ENCODE measurements at places on chromosomes 6 and 20.

DNA sequence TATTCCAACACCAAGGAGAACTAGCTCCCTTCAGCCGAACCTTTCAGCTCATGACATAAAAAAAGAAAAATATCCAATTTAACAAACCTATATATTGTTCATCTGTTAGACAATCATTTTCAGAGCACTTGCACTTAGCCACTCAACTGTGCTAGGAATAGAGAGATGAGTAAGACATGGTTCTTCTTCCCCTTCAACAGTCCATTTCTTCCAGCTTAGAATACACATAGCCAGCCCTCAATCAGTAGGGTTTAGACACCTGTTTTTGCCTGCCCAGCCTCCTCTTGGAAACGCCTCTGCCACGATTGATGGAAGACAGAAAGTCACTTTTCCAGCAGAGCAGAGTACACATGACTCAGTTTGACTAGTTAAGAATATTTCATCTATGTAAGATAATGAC lies 21.8 kb downstream of the ADNP start:
- DNase-seq = no peak

DNA sequence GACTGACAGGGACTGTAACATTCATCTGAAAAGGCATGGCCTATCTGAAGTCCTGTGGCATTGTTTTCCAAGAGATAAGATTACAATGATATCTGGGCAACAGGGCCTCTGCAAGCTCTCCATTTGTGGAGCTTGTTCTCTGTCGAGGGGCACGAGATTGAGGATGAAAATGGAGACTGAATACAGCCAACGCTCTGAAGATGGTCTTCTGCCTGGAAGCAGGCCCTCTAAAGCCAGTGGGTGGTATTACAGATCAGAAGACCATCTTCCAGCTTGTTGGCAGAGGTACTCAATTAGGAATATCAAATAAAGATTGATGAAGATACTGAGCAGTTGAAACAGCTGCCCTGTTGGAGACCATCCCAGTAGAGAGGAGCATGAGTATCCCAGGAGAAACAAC lies 288.2 kb downstream of the CENPW start:
- no peak for DNase-seq

DNA sequence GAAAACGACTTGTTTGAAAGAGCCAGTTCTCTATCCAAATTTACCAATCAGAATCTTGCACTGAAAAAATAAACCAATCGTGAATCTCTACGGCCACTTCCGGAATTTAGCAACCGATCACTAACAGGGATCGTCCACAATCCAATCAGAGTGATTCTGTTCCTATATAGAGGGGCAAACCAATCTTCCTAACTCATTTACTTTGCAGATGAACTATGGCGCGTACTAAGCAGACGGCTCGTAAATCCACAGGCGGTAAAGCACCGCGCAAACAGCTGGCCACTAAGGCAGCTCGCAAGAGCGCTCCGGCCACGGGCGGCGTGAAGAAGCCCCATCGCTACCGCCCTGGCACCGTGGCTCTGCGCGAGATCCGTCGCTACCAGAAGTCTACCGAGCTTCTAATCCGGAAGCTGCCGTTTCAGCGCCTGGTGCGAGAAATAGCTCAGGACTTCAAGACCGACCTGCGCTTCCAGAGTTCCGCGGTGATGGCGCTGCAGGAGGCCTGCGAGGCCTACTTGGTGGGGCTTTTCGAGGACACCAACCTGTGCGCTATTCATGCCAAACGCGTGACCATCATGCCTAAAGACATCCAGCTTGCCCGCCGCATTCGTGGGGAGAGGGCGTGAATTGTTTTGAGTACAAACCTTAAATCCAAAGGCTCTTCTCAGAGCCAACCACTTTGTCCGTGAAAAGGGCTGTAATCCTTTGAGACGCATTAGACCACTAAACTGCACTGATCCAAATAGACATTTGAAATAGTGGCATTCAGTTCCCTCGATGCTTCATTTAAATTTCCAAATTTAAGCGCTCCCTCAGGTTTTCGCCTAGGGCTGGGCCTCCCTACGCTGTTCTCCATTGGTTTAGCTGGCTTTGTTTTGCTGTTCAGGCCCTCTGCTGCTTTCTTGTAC lies 138.0 kb downstream of the HFE start:
- no peak for DNase-seq

- no peak for DNase-seq
Observed at GRCh38 chr6:7639427-7639826, 49.4 kb downstream of the SNRNP48 start.

GRCh38 chr20:51810155-51811041 lies 8.1 kb upstream of the SALL4 start:
- no peak for DNase-seq

GRCh38 chr6:57316581-57317059 lies 810 bp upstream of the PRIM2 start:
- DNase-seq = peak; percentile 83

DNA sequence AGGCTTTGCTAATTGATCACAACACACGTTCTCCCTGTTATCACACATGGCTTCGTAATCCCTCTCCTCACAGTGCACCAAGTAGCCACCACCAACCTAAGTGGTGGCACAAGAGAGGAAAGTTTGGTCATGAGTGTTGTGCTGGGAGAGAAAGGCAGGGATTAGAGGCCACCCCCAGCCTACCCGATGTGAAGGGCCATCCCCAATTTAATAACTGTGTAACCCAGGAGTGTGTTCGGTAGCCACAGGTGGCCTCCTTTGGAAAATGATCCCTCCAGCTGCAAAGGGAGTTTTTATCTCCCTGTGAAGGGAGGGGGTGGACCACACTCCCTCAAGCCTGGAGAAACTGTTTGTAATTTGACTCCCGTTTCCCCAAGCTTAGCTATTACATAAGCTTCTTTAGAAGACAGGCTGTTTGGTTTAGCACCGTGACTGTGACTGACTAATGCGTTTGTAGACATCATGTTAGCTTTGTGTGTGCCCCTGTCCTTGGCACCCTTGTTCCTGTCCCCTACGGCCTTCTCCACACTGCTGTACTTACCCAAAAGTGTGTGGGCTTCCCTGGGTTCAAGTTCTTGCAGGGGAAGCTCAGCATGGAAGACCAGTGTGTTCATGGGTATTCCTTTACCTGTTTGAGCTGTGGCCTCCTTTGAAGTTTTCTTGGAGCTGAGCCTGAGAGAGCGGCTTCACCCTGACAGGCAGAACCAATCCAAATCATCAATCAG lies 20.6 kb downstream of the PPP1R16B start:
- DNase-seq = no peak

DNA sequence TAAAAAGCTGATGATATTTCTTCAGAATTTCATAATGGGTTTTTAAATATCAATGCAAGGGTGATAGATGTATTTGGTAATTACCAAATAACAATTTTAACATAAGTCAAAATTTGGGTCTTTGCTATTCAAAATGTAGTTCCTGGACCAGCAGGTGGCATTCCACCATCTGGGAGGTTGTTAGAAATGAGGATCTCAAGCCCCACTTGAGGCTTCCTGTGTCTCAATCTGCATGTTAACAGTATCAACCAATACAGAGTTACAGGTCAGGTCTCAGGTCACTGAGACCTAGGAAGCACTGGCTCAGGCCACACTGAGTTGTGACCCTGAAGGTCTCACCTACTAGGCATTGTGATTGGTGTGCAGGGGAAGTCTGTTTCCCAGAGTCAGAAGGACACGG lies 57.2 kb upstream of the MTRF1L start:
- no peak for DNase-seq

- no peak for DNase-seq
Observed at GRCh38 chr6:151018046-151018445, 152.5 kb downstream of the MTHFD1L start.

DNA sequence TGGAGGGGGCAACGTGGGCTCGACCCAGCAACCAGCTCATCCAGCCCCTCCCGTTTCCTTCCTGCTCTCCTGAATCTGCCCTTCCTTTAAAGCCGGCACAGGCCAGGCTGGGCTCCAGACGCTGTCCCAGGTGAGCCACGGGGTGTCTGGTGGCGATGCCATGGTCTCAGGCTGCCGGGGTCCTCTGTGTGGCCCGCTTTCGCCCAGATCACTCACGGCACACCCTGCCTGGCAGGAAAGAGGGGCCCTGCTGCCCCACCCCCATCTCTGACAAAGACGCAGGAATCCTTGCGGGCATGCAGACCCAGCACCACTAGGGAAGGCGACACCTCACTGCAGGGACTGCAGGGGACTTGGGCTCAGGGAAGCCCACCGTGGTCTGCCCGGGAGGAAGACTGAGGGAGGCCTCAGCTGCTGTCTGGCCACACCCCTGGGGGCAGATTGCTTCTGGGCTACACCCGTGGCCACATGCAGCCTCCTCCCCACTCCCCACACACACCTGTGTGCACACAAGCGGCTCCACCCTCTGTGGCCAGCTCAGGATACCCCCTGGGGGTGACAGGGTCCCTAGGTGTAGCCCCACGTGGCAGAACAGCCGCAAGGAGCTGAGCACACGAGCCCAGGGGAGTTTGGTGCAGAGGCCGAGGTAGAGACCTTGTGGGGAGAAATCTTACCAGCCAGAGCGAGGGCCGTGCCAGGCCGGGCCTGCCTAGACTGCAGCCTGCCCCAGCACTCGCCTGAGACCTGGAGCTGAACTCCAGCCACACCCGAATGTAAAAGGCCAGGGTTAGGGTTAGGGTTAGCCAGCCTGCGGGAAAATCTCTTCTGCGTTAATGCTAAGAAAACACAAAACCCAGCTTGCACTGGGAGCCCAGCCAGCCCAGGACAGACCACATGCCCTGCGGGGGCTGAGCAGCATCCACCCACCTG lies 104.6 kb downstream of the DLL1 start:
- no peak for DNase-seq

GRCh38 chr20:44522841-44523240 lies 971 bp upstream of the SERINC3 start:
- no peak for DNase-seq

DNA sequence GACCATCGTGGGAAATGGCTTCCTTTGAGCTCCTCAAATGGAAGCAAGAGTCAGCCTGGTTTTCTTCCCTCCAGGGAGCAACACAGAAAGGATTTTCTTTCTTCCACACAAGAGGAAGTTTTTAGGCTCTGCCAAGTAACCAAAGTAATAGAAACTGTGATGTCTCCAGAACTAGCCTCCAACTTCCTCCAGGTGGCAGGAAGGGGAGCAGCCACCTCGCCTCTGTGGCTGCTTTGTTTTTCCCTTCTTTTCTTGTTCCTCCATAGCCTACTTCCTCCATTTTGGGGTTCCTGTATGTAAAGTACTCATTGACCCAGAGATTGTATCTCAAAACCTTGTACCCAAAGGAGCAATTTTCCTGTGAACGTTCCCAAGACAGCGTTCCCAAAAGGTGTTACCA lies 32.7 kb upstream of the CCR6 start:
- no peak for DNase-seq

- DNase-seq = peak; percentile 54
Observed at GRCh38 chr20:63519668-63520503, 679 bp upstream of the PPDPF start.

- DNase-seq = peak; percentile 16
Observed at GRCh38 chr6:134123666-134124208, 71.3 kb upstream of the SLC2A12 start.

DNA sequence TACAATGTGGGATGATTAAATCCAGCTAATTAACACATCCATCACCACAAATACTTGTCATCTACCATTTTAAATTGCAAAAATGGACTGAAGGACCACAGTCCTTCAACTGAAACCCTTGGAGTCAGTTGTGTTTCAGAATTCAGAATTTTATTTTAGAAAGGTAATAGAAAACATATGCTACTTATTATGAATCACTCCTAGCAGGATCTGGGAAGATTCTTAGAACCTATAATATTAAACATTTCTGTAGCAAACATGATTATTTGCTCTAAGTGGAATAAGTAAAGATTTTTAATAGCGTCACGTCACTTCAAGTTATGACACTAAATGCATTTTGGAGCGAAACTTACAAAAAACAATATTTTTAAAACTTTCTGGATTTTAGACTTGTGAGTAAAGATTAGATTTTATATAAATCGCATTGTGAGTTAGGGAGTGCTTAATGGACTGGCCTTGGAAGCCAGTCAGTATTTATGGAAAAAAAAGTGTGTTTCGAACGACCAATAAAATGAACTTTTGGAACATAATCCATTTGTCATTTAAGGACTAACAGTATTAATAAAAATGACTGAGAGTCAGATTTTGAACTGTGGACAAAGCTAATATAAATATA lies 71.8 kb upstream of the PHACTR2 start:
- DNase-seq = no peak

- DNase-seq = no peak
Observed at GRCh38 chr6:128161839-128162238, 261.0 kb upstream of the THEMIS start.

GRCh38 chr6:74606582-74607071 lies 599.2 kb downstream of the COL12A1 start:
- DNase-seq = no peak

DNA sequence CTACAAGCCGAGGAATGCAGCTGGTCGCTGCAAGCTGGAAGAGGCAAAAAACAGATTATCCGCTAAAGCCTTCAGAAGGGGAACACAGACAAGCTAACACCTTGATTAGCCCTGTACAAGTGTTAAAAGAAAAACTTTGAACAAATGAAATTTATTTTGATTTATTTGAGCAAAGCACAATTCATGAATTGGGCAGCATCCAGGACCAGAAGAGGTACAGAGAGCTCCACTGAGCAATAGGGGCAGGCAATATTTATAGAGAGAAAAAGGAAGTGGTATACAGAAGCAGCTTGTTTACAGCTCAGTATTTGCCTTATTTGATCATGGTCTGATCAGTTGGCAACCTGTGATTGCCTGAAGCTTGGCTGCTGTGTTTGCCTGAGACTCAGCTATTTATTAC lies 17.6 kb downstream of the HLA-DOB start:
- no peak for DNase-seq

DNA sequence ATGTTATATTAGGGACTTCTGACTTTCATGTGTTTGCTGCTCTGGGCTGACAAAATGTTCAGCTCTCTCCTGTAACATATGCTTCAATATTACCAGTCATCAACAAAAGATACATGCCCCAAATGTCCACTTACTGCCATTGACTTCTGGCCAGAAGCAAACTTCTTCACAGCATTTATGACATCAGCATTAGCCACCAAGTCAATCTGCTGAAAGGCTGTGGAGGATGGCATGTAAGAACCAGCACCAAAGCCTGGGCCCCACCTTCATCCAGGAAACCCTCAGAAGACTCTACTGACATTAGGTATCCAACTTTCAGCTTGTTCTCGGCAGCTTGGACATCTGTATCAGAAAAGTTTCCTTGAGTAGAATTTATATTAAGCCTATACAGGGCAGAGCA lies 595.5 kb downstream of the COL12A1 start:
- DNase-seq = no peak

- DNase-seq = no peak
Observed at GRCh38 chr6:97019315-97019714, 94.8 kb downstream of the KLHL32 start.

DNA sequence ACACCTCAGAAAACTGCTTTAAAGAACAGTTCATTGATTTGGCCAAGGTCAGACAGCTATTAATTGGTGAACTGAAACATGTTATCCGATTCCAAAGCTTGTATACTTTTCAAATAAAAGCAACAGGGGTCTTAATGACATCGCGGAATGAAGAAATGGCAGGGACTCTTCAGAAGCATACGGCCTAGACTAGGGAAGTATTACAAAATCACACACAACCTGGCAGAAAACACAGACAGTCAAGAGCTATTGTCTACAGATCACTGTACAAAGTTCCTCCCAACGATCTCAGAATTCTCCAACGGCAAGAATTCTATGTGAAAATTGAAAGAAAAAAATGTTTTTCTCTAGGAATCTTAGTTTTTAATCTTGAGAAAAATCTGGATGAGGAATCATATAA lies 105.5 kb downstream of the PTPRK start:
- DNase-seq = no peak

- DNase-seq = no peak
Observed at GRCh38 chr20:31806564-31807355, 12.4 kb upstream of the MYLK2 start.

Data from stimulated activated CD4-positive, alpha-beta T cell treated with anti-CD3 and anti-CD28 coated beads, Interleukin-4, amount 100 ng/mL, for 24 hours (primary cell).